ENCODE measurements at places on chromosomes 6 and 20.

DNA sequence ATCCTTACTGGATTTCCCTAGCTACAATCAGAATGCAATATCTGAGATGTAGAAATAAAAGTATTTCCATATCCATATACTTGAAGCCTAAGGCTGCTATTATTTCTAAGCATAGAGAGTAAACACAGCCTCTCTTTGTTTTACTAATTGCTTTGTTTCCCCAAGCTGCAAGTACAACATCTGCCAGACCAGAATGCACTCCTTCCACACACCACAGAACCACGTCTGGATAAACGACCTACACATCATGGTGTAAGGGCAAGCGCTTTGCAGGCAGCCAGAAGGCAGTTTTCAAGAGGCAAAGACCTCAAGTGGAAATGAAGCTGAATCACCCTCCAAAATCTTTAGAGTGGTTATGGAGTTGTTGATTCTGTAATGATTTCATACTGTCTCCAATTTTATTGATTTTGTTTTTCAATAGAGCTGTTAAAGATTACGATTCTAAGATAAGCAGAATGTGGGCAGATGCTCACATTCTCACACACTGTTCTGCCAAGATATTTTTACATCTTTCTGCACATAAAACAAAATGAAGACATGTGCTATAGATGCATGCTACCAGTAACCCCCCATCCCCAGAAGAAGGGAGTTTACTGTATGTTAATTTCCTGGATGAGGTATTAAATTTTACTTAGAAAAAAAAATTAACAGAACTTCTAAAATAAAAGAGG, 88.8 kb downstream of the THEMIS start:
- no peak for DNase-seq

DNA sequence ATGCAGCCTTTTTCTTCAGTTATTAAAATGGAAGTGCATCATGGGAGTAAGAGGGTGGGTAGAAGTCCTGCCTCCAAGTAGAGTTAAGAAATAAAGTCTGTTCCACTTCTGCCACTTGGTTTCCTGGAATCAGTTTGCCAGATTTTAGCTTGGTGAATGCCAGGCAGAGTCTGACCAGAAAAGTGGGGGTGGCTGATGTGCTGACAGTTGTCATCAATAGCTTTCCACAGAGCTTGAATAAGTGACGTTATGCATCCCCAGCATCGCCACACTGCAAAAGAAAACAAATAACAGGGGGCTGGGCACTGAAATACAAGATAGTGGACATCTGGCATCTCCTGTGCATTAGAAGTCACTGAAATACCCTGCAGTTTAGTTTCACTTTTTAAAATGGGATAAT, 30.8 kb upstream of the CEP162 start:
- no peak for DNase-seq

GRCh38 chr6:4967301-4968030, 36.4 kb downstream of the RPP40 start:
- no peak for DNase-seq

GRCh38 chr6:101352316-101352715, 41.2 kb upstream of the GRIK2 start:
- DNase-seq = no peak

DNA sequence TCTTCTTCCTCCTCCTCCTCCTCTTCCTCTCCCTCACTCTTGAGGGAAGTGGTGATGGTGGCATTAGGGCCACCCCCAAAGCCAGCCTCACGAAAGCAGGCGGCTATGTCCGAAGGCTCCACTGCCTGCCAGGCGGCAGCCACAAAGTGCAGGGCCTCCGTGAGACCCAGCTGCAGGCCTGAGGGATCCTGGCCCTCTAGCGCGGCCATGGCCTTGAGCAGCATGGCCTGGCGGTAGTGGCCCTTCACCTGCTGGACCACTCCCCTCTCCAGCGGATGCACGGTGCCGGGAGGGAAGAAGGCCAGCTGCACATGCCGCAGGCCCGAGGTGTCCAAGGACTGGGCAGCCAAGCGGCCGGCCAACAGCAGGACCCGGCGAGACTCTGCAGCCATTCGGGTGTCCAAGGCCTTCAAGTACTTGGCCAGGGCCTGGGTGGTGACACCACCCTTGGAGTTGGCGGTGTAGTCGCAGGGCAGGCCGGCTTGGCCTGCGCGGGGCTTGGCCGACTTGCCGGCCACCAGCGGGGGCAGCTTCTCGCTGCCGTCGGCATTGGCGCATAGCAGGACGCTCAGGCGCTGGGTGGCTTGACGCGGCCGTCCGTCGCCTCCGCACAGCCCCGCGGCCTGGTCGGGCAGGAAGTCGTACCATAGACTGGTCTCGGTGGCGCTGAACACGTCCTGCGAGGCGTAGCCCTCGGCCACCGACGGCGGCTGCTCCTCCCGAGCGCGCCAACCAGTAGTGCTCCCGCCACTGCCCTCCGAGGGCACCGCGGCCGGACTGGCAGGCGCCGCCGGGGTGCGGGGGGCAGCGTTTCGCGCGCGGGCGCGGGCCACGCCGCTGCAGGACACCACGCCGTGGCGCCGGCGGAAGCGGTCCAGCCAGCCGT, 1.1 kb downstream of the CENPB start:
- DNase-seq = no peak

- DNase-seq = no peak
Measured at GRCh38 chr20:31494131-31494530, 19.0 kb downstream of the REM1 start.

DNA sequence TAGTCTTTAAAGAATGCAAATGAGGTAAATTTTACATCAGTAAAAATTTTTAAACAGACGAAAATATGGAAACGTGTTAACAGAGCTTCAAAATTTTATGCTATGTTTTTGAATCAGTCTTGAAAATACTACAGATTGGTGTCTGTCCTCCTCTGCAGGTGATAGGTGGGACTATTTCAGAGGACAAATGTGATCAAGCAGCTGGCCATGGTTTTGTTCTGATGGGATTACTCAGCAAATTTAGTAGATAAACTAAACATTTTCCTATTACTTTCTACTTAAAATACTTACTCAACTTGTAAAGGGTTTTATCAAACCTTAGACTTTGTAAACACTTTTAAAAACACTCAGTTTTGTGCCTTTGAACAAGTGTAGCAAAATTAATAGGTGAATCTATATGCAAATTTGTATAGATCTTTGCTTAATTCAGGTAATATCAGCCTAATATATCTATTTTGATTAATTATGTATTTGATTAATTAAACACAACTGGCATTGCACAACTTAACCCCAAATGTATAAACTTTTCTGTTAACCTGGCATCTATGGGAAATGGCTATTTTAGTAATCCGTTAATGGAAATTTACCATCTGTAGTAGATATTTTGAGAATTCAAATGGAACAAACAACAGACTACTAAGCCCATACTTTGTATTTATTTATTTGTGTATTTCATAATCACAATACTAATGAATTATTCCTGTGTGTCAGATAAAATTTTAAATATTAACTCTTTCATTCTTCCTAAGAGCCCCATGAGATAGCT, 22.5 kb downstream of the ADGRB3 start:
- no peak for DNase-seq

GRCh38 chr6:147341486-147341885, 137.3 kb downstream of the STXBP5 start:
- no peak for DNase-seq

- no peak for DNase-seq
Measured at GRCh38 chr20:34514897-34515483, 1.2 kb upstream of the DYNLRB1 start.

GRCh38 chr6:44653761-44654218, 266.3 kb downstream of the CDC5L start:
- DNase-seq = no peak

- no peak for DNase-seq
Measured at GRCh38 chr6:151413372-151414145, 22.2 kb upstream of the ZBTB2 start.

GRCh38 chr6:54094293-54094692, 16.9 kb upstream of the MLIP start:
- DNase-seq = no peak

DNA sequence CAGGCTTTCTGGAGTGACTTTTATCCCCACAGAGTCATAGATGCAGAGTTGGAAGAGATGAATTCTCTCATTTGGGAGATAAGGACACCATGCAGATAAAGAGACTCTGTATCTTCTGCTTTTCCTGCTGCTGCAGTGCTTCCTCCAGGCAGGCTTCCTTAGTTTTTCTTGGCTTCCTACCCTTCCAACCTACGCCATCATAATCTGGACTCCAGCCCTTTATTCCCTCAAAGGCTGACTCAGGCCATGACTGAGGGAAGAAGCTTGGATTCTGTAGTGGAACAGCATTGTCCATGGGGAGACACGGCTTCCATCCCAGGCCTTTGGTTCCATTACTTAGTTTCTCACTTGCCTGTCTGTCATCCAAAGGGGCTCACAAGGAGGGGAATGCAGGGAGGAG, 6.5 kb upstream of the RNF24 start:
- DNase-seq = no peak

DNA sequence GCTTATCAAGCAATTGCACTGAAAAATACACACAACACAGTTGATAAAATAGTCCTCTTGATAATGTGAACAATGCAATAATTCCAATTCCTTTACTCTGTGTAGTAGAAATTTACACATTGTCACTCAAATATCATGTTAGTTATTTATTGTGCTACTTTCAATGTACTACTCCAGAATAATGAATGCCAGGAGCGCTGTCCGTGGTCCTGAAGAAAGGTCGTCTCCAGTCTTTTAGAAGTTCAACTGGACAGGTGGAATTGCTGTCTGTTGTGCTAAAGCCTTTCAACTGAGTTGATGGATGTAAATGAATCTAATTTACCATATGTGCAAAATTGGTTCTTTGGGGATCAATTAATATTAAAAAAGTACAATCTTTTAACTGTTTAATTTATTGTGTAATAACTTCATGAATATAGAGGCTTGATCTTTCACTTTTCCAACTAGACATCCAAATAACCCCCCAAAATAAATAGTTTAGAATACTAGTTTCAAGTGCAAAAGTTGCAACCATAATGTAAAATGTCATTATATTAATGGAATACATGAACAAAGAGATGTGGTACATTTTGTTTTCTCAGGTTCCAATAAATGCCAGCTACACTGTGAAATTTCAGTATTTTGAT, 3.2 kb downstream of the GRIK2 start:
- DNase-seq = no peak

DNA sequence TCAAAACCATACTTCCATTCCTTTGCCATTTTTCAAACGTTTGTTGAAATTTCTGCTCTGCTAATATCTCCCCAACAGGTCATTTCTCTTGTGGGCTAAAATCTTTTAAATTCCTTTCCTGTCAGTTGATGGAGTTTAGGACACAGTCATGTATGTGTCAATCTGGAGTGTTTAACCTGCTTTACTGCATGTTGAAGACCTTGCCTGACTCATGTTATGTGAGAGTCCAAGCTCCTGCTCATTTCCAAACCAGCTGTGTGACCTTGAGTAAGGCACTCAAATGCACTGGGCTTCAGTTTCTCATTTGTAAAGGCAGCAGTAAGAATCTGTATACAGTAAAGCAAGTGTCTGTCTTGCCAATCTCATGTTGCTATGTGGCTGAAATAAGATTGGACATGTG, 171.9 kb upstream of the SPACA1 start:
- no peak for DNase-seq

- no peak for DNase-seq
Measured at GRCh38 chr6:56961151-56961550, 6.2 kb downstream of the BEND6 start.

DNA sequence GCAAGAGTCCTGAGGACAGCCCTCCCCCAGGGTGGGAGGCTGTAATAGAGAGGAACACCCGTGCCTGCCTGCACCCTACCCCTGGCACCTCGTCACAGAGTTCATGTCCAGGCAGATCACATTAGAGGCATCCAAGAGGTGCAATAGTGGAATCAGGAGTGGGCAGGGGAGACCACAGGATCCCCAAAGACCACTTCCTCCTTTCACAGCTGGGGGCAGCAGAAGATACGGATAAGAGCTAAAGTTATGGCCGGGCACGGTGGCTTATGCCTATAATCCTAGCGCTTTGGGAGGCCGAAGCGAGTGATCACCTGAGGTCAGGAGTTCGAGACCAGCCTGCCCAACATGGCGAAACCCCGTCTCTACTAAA, 1.5 kb upstream of the CAPN11 start:
- no peak for DNase-seq

- no peak for DNase-seq
Measured at GRCh38 chr20:22394583-22394982, 189.8 kb downstream of the FOXA2 start.

- DNase-seq = no peak
Measured at GRCh38 chr6:43196337-43196736, 14.3 kb downstream of the CUL9 start.

DNA sequence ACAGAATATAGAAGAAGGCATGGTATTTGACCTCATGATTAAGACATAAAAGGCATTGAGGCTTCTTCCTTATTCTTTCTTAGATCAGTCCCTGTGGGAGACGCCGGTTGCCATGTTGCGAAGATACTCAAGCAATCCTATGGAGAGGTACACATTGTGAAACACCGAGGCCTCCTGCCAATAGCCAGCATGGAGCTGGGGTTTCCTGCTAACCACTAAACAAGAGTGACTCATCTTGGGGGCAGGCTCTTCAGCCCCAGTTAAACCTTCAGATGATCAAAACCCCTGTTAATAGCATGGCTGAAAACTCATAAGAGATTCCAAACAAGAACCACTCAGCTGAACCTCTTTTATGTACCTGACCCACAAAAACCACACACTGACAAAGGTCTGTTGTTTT, 478.8 kb downstream of the CD83 start:
- DNase-seq = no peak

Data from cortex of kidney (tissue), 1 donor.